Smooth muscle cell of the brain vasculature (primary cell): ENCODE measurements at places on chromosomes 3 and 15.

- no peak for DNase-seq
Measured at GRCh38 chr3:72791161-72791560, 57.1 kb downstream of the SHQ1 start.

GRCh38 chr15:63555507-63555906, 41.7 kb upstream of the FBXL22 start:
- DNase-seq = no peak

DNA sequence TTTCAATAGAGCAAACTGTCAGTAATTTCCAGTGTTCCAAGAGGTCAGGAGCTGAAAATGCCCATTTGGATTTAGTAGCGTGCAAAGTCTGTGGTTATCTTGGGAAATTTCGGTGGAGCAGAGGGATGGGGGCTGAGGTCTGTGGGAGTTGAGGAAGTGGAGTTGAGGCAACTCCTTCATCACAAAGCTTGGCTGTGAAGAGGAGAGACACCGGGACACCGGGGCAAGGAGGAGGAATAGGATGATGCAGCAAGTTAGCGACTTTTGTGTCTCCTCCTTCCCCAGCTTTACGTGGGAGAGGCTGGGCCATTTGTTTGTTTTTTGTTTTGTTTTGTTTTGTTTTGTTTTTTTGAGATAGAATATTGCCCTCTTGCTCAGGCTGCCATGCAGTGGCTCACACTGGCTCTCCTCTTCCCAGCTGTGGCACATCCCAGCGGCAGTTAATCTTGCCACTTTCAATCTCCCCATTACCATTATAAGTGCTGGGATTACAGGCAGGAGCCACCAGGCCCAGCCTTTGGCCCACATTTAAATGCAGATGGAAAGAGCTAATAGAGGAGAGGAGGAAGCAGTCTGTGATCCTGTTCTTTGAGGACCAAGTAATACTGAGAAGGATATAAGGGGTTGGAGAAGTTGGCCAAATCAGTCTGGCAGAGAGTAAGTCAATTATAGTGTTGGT, 47.1 kb downstream of the CRTC3 start:
- no peak for DNase-seq

- no peak for DNase-seq
Measured at GRCh38 chr3:138127636-138128365, 4.4 kb downstream of the A4GNT start.

GRCh38 chr15:44427756-44428724, 611 bp downstream of the CTDSPL2 start:
- DNase-seq = peak; percentile 15

DNA sequence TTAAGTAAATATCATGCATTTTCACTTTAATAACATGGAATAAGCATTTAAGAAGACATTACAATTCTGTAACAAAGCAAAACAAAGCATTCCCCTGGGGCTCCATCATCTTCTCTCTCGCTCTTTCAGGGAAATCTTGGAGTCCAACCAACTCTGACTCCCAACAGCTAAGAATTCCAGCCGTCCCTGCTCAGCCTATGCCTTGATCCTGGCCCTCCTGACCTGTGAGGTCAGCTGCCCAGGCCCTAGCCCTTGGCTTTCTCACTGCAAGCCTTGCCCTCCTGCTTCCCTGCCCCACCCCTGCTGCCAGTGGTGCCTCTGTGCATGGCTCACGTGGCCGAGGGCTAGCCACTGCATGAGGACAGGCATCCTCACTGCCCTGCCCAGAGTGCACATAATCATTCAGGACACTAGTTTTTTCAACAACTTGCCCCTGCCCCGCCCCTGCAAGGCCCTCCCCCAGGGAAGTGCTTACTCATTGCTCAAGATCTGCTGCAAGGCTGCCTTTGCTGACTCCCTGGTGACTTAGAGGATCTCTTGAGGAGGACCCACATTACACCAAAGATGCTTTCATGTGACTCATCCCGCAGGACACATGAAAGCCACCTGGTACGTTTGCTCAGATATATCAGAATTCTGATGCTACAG, 37.6 kb downstream of the MTMR10 start:
- DNase-seq = peak; percentile 50

DNA sequence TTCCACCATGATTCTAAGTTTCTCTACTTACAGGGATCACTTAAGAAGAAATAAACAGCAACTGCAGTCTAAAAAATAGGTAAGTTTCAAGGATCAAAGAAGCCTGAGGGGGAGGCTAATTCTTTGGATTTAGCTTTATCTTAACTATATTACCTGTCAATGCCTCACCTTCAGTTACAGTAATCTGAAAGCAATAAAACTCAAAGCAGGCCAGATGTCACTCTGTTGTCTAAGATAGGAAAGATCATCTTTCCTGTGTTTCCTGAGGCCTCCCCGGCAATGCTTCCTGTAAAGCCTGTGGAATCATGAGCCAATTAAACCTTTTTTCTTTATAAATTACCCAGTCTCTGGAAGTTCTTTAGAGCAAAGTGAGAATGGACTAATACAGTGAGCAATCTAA, 60.2 kb downstream of the NPTN start:
- DNase-seq = no peak

DNA sequence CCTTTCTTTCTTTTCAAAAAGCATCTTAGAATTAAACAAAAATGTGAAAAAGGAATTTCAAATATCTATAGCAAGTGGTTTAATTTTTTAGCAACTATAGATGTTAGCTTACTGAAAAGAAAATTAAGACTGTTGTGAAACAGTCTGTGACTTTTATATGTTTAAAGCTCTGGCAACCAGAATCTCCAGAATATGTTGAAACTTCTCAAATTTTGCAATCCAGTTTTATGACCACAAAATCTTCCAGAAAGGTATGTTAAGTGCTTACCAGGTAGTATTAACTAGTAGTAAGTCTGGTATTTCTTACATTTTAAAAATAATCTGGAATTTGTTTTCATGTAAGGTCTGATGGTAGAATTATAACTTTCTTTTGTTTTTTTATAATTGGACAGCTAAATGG, 235.0 kb downstream of the SLC9A9 start:
- no peak for DNase-seq

GRCh38 chr3:39804951-39805350, 4.5 kb upstream of the MYRIP start:
- no peak for DNase-seq

- no peak for DNase-seq
Measured at GRCh38 chr3:58463181-58463941, 28.5 kb upstream of the KCTD6 start.
